ENCODE measurements at places on chromosomes 7 and 10.
A peak's percentile ranks its signal among the peaks of the same experiment; 100 is the strongest.

DNA sequence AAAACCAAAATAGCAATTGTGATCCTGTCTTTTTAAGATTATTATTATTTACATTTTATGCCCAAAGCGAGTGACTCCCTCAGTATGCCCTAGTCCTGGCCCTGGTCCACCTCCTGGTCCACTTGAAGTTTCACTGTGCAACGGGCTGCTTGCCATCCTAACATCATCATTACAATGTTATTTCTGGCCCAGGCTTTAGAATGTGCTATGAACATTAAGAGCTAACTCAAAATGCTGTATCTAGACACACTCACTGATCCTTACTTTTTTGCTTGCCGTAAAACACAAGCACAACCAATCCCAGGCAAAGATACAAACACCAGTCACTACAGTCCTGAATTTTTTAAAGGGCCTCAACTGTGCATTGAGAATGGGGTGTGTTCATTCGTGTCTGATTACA is 38.4 kb downstream of the RHOBTB1 start:
- H3K4me3 ChIP-seq: no peak overlapping the region
- no peak overlapping the region for H3K27ac ChIP-seq
- H3K36me3 ChIP-seq: no peaks in the 10 kb centered on the region
- no peaks in the 10 kb centered on the region for H3K27me3 ChIP-seq
- no peaks in the 10 kb centered on the region for H3K4me1 ChIP-seq

- H3K4me3 ChIP-seq: no peak overlapping the region
- no peak overlapping the region for H3K27ac ChIP-seq
- no peaks in the 10 kb centered on the region for H3K36me3 ChIP-seq
- H3K27me3 ChIP-seq: no peaks in the 10 kb centered on the region
Observed at GRCh38 chr7:63931057-63931600, 67.5 kb upstream of the ZNF722 start.

DNA sequence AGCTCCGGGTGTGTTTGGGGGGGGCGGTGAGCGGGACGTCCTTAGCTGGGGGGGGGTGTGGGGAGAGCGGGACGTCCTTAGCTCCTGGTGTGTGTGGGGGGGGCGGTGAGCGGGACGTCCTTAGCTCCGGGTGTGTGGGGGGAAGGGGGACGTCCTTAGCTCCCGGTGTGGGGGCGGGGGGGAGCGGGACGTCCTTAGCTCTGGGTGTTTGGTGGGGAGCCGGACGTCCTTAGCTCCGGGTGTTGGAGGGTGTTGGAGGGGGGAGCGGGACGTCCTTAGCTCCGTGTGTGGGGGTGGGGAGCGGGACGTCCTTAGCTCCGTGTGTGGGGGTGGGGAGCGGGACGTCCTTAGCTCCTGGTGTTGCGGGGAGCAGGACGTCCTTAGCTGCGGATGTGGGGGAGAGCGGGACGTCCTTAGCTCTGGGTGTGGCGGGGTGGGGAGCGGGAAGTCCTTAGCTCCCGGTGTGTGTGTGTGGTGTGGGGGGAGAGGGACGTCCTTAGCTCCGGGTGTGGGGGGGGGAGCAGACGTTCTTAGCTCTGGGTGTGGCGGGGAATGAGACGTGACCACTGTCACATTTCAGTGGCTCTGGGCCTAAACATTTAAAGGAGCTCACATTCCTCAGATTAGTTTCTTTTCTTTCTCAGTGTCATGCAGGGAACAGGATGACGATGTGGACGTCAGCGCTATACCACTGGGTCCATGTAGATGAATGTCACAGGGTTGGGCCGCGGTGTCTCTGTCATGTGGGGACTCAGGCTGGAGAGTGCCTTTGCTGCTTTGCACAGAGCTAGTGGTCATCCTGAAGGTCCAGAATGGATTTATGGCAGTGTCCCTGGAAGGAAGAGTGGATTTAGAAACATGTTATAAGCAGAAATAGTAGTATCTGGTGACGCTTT is 7.5 kb downstream of the DYNC2I1 start:
- no peaks in the 10 kb centered on the region for H3K27me3 ChIP-seq
- H3K4me1 ChIP-seq: peaks cover 4% of the 10 kb centered on the region
- H3K27ac ChIP-seq: peak overlapping the region; percentile 97
- peak; percentile 70 for DNase-seq
- H3K36me3 ChIP-seq: no peaks in the 10 kb centered on the region
- H3K4me3 ChIP-seq: peak overlapping the region; percentile 87

DNA sequence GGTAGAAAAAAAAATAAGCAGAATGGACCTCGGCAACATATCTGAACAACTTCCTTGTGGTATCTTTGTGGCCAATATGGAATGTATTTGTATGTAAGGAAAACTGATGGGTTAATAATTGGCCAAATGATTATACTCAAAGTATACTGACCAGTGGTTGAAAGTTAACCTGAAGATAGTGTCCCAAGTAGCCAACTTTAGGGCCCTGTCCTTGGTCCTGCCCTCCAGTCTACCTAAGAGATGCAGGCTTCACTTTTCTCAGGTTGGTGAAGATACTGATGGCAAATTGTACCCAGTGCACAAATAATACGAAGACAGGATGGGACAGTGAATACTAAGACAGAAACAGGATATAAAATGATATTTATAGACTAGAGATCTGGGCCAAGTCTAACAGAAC is 109.2 kb downstream of the SORCS3 start:
- no peaks in the 10 kb centered on the region for H3K36me3 ChIP-seq
- no peak overlapping the region for H3K27ac ChIP-seq
- DNase-seq: no peak
- H3K4me3 ChIP-seq: no peak overlapping the region
- no peaks in the 10 kb centered on the region for H3K4me1 ChIP-seq
- H3K27me3 ChIP-seq: no peaks in the 10 kb centered on the region

DNA sequence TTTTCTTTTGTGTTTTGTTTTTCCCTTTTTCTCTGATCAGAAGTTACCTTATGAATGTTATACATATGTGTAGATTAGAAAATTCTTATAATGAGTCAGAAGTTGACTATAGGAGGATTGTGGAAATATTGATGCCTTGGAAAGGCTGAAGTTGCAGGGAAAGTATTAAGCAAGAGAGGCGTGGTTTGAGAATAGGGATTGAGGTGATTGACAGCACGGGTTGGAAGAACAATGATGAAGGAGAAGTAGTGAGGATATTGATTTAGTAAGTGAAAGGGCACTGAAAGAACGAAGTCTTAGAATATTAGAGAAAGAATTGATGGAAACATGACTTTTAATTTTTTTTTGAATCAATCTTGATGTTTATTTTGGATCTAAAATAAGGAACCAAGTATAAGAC is 176.0 kb downstream of the EXOC4 start:
- H3K36me3 ChIP-seq: no peaks in the 10 kb centered on the region
- H3K4me3 ChIP-seq: no peak overlapping the region
- no peaks in the 10 kb centered on the region for H3K27me3 ChIP-seq
- DNase-seq: no peak

DNA sequence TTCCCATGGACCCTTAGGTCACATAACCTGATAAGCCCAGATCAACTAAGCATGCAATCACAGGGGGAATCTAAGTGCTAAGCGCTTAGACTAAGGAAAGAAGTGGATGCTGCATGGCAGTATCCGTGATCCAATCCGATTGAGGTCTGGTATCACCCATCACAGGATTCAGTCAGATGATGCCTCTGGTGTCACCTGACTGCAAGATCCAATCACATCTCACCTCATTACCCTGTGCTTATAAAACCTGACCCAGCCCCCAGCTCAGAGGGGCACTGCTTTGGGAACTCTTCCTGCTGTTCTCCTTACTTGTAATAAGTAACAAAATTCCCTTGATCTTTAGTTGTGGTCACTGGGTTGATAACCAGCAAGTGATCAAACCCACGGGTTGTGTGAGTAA is 84.7 kb upstream of the TMEM168 start:
- no peak for DNase-seq
- no peak overlapping the region for H3K4me3 ChIP-seq
- no peaks in the 10 kb centered on the region for H3K36me3 ChIP-seq
- no peaks in the 10 kb centered on the region for H3K4me1 ChIP-seq
- no peak overlapping the region for H3K27ac ChIP-seq
- H3K27me3 ChIP-seq: no peaks in the 10 kb centered on the region

DNA sequence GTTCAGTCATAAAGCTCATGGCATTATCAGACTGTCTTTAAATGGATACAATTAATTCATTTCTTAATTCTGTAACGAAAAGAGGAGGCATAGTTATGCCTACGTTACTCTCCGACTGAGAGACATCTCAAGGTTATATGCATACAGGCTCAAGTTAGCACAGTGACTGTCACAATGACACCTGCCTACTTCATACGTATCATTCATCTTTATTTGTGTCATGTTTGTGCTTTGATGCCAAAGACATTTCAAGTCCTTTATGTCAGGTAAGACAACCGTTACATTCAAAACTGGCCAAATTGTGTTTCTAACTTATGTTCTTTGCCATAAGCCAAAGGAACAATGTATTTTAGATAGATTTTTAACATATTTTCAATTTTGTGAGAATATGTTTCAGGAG is 328.8 kb upstream of the NRG3 start:
- no peak overlapping the region for H3K4me3 ChIP-seq
- DNase-seq: no peak
- H3K27ac ChIP-seq: no peak overlapping the region
- no peaks in the 10 kb centered on the region for H3K36me3 ChIP-seq
- no peaks in the 10 kb centered on the region for H3K4me1 ChIP-seq
- no peaks in the 10 kb centered on the region for H3K27me3 ChIP-seq

DNA sequence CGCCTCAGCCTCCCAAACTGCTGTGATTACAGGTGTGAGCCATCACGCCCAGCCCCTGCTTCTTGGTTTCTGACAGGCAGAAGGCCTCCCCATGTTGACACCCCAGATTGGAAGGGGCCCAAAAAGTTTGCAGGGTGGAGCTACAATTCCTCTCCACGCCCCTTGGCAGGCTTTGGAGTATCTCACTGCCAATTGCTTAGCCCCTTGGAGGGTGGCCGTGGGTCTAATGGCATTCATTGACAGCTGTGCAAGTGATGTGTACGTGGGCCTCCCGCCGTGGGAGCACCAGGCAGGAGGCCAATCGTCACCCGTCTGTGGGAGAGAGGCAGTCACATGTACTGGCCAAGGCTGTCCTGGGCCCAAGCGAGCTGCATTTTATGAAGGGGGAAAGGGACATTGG is 73.7 kb upstream of the PPIF start:
- DNase-seq: no peak
- peak overlapping the region; percentile 76 for H3K27ac ChIP-seq
- H3K4me1 ChIP-seq: peaks cover 11% of the 10 kb centered on the region
- H3K4me3 ChIP-seq: no peak overlapping the region
- H3K27me3 ChIP-seq: no peaks in the 10 kb centered on the region

GRCh38 chr10:124641282-124642087 is 102.7 kb downstream of the FAM53B start:
- H3K4me1 ChIP-seq: peaks cover 7% of the 10 kb centered on the region
- DNase-seq: no peak
- peak overlapping the region; percentile 33 for H3K27ac ChIP-seq
- H3K36me3 ChIP-seq: no peaks in the 10 kb centered on the region

DNA sequence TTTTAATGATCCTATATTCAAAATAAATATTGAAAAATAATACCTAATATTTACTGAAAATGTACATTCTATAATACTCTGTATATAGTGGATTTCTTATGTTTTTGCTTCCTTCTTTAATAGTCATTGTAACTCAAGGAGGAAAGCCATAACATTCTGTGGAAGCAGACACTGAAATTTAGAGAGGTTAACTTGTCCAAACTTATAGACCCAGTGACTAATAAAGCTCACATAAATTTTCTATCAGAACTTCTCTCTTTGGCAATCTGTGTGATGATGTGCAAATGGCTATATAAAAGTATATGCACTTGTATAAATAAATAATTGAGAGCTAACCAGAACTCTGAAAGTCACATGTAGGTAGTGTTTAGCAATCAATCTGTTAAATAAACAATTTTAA is 26.1 kb downstream of the GNAT3 start:
- H3K27ac ChIP-seq: no peak overlapping the region
- no peaks in the 10 kb centered on the region for H3K27me3 ChIP-seq
- no peaks in the 10 kb centered on the region for H3K36me3 ChIP-seq
- no peak for DNase-seq

DNA sequence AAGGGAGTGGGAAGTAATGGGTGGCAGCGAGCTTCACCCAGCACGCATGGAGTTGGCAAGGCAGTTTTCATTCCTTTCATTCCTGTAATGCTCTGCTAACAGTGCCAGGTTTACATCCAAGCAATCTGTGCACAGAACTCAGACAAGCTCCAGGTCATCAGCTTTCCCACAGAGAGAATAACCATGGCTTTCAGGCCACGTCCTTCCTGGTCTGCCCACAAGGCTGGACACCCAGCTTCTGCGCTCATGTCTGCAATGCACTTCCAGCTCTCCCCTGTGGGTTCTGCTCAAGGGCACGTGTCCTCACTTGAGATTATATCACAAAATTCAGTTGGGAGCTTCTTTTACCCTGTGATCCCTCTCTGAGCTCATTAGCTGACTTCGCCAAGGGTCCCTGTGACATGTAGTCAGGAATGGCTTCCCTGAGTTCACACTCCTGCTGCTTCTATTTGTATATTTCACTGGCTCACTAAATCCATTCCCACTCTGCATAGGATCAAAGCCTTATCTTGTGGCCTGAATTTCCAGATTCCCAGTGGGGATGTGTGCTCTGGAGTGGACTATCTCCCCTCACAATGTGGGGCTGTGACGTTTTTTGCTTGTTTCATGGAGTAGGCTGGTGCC is 18.6 kb downstream of the AKR1C2 start:
- H3K4me1 ChIP-seq: no peaks in the 10 kb centered on the region
- no peak for DNase-seq
- H3K27ac ChIP-seq: no peak overlapping the region
- H3K36me3 ChIP-seq: no peaks in the 10 kb centered on the region
- H3K4me3 ChIP-seq: no peak overlapping the region
- no peaks in the 10 kb centered on the region for H3K27me3 ChIP-seq

GRCh38 chr10:17710181-17710580 is 41.8 kb upstream of the TMEM236 start:
- H3K27me3 ChIP-seq: no peaks in the 10 kb centered on the region
- H3K36me3 ChIP-seq: peaks cover 3% of the 10 kb centered on the region

DNA sequence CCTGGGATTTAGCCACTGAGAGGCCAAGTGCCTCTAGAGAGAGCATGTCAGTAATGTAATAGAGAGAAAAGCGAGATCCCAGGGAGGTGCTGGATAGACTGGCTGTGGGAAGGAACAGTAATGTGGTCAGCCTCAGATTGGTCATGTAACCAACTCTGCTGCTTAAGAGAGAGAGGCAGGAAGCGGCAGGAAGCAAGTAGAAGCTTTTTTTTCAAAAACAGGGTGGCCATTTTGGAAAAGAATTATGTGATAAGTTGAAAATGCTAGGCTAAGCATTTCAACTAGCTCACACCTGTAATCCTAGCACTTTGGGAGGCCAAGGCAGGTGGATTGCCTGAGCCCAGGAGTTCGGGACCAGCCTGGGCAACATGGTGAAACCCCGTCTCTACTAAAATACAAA is 3.7 kb upstream of the PCOLCE start:
- no peak overlapping the region for H3K4me3 ChIP-seq
- no peaks in the 10 kb centered on the region for H3K36me3 ChIP-seq
- H3K27me3 ChIP-seq: no peaks in the 10 kb centered on the region
- no peaks in the 10 kb centered on the region for H3K4me1 ChIP-seq

- H3K27me3 ChIP-seq: no peaks in the 10 kb centered on the region
- no peaks in the 10 kb centered on the region for H3K36me3 ChIP-seq
- no peak overlapping the region for H3K27ac ChIP-seq
- no peaks in the 10 kb centered on the region for H3K4me1 ChIP-seq
Observed at GRCh38 chr7:129793506-129794310, 159.1 kb downstream of the UBE2H start.

Measured in breast epithelium (tissue), 4 donors.